ENCODE measurements at places on chromosomes 2 and 18.

DNA sequence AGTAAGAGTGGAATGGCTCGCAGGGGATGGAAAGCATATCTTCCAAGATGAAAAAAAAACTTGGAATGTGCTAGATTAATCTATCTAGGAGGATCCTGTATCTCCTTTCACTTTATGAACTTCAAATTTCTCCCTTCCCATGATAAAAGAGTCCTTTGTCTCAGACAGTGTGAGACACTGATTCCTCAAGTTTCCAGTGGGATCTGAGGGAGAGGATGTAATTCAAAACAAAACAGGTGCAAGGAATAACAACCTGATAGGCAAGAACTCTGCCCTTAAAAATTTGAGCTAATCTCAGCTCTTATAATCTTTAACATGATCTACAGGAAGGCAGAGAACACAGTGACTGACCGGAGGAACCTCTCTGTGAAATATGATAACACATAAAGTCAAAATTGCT is 162.0 kb upstream of the ZFP36L2 start:
- DNase-seq: no peak

DNA sequence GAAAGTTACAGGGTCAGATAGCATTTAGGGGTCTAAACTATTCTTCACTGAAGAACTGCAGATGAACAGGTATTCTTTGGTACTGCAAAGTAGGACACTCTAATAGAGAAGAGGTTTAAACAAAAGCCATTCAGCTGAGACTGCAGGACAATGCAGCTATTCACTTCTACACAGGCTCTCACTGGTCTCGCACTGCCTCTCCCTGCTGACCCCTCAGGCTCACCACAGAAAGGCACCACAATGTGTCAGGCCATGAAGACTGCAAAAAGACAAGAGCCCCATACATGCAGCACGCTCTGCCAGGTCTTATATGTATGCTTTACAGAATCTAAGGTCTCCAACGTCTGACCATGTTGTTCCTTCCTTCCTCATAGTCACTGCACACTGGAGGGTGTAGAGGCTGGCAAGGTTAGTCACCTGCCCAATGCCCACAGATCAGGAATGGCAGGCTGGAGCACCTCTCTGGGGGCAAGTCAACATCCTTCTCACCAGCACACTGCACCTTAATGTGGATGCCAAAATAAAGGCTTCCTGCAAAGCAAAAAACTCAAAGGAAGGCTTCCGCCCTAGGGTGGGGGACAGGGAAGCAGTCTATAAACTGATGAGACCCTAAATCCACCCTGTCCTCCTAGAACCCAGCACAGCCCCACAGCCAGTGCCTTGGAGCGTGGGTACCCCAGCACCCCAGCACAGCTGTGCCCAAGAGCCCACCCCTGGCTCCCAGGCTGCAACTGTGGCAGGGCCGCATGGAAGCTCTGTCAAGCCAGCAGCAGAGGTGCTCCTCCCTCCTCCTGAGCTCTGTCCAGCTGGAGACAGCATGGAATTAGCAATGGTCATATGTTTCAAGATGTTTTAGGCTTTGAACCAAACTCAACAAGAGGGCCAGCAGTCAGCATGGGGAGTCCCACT is 10.7 kb upstream of the RNU4ATAC start:
- DNase-seq: no peak

GRCh38 chr2:146985753-146986152 is 859.1 kb upstream of the ACVR2A start:
- DNase-seq: no peak

GRCh38 chr18:7146067-7146466 is 28.5 kb upstream of the LAMA1 start:
- no peak for DNase-seq

GRCh38 chr2:230230496-230231200 is 5.1 kb downstream of the SP140 start:
- DNase-seq: no peak

GRCh38 chr2:155363349-155363888 is 664.9 kb downstream of the KCNJ3 start:
- no peak for DNase-seq

- no peak for DNase-seq
Observed at GRCh38 chr2:232502911-232503808, 15.5 kb upstream of the ECEL1 start.

GRCh38 chr18:37636831-37637477 is 71.4 kb upstream of the CELF4 start:
- no peak for DNase-seq

DNA sequence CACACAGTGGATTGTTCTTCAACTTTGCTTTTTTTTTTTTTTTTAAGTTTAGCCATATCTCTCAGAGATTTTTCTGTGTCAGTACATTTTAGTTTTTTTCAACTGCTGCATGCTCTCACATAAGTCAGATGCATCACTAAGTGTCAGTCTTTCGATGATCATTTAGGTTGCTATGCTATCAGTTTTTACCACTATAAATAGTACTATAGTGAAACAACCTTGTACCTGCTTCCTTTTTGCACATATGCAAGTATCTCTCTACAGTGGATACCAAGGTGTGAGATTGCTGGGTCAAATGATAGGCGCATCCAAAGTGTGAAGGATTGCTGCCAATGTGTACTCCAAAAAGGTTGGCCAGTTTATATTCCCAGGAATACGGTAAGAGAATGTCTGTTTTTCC is 33.5 kb upstream of the MAP4K3 start:
- no peak for DNase-seq
